ENCODE measurements at places on chromosomes 6 and 20.
A peak's percentile ranks its signal among the peaks of the same experiment; 100 is the strongest.

- DNase-seq: no peak
Observed at GRCh38 chr6:13769034-13769654, 45.2 kb downstream of the MCUR1 start.

- peak; percentile 25 for DNase-seq
Observed at GRCh38 chr6:149190224-149190831, 127.2 kb upstream of the TAB2 start.

- DNase-seq: no peak
Observed at GRCh38 chr6:111552958-111553357, 52.7 kb downstream of the TRAF3IP2 start.

GRCh38 chr6:169251371-169251802 lies 2.3 kb downstream of the THBS2 start:
- DNase-seq: no peak

DNA sequence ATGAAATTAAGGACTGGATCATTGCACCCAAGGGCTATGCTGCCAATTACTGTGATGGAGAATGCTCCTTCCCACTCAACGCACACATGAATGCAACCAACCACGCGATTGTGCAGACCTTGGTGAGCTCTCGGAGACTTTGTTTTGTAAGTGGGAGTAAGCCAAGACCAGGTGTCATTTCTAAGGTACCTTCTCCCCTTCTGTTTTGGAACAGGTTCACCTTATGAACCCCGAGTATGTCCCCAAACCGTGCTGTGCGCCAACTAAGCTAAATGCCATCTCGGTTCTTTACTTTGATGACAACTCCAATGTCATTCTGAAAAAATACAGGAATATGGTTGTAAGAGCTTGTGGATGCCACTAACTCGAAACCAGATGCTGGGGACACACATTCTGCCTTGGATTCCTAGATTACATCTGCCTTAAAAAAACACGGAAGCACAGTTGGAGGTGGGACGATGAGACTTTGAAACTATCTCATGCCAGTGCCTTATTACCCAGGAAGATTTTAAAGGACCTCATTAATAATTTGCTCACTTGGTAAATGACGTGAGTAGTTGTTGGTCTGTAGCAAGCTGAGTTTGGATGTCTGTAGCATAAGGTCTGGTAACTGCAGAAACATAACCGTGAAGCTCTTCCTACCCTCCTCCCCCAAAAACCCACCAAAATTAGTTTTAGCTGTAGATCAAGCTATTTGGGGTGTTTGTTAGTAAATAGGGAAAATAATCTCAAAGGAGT lies 30.4 kb downstream of the TXNDC5 start:
- DNase-seq: no peak

- DNase-seq: no peak
Observed at GRCh38 chr6:31187780-31188194, 17.3 kb upstream of the POU5F1 start.

GRCh38 chr6:131694832-131695426 lies 6.3 kb downstream of the OR2A4 start:
- no peak for DNase-seq

GRCh38 chr20:62762376-62762775 lies 33.9 kb upstream of the MRGBP start:
- no peak for DNase-seq

DNA sequence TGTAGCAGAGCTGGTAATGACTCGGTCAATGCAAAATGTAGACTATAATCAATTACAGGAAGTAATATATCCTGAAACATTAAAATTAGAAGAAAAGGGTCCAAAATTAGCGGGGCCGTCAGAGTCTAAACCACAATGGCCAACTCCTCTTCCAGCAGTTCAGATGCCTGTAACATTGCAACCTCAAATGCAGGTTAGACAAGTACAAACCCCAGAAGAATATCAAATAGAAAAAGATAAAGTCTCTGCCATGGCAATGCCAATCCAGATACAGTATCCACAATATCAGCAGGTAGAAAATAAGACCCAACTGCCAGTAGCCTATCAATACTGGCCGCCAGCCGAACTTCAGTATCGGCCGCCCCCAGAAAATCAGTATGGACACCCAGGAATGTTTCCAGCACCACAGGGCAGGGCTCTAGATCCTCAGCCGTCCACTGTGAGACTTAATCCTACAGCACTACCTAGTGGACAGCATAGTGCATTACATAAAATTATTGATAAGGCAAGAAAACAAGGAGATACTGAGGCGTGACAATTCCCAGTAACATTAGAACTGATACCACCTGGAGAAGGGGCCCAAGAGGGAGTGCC lies 158.4 kb downstream of the GPX5 start:
- no peak for DNase-seq

DNA sequence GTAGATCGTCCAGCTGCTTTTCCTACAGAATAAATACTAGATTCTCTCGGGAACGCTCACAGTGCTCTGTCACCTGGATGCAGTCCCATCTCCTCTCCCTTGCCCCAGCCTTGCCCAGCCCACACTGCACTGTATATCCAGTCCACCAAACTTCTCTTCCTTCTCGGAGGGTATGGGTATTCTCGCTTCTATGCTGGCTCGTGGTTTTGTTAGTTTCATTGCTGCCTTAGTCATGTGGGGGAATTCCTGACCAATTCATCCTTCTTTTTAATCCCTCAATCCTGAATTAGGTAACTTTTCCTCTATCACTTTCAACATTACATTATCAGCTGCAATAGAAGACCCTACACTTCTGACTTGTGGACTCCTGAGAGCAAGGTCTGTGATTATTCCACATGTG lies 252.4 kb downstream of the GMDS start:
- no peak for DNase-seq

- no peak for DNase-seq
Observed at GRCh38 chr6:73898599-73898998, 202.6 kb downstream of the CD109 start.

DNA sequence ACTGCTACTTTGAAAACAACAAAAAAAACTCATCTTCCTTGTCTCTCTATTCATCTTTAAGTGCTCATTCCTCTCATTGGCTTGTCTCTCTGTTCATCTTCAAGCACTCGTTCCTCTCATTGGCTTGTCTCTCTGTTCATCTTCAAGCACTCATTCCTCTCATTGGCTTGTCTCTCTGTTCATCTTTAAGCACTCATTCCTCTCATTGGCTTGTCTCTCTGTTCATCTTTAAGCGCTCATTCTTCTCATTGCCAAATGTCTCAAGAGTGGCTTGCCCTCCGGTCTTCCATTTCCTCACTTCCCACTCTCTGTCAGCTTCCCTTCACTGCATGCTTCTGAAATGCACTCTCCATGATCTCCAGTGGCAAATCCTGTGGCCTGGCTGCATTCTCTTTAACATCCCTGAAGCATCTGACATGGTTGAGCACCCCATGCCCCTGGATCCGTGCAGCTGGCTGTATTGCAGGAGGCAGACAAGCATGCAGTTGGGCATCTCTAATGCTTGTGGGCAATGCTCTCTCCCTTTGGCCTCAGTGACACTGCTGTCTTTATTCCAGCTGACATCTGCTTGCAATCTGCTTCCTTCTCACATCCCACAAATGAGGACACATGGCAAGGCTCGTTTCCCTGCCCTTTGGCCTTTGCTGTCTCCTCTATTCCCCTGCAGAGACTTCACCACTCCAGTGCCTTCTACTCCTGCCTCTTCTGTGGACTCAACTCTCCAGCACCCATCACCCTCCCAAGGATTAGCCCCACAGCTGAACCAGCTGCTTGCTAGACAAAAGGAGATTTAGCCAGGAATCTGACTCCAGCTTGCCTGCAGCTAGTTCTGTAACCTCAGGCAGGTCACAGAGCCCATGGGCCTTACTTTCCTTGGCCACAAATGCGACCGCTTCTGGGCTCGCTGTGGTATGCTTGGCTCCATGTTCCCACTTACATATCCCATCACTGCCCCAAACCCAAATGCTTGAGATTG lies 143.2 kb upstream of the SNX9 start:
- DNase-seq: no peak

- no peak for DNase-seq
Observed at GRCh38 chr6:154370545-154370944, 13.9 kb upstream of the IPCEF1 start.

DNA sequence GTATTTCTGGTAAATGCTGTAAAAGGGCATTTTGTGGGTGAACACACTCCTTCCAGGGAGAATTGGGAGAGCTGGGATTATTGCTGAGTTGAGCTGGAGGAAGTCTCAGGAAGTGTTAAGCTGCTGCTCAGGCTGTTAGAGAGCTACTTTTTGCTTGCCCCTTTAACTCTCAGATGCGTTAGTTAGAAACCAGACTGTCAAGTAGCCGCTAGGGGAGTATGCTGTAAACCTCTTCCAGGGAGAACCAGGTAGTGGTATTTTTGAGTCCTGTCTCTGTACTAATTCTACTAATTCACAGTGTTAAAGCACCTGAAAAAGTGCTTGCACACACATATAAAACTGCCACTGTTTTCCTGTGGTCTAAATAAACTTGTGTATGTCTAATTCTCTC lies 6.6 kb upstream of the GFRAL start:
- no peak for DNase-seq

GRCh38 chr6:35185971-35186370 lies 27.8 kb upstream of the SCUBE3 start:
- DNase-seq: no peak

GRCh38 chr6:90464507-90464906 lies 122.4 kb downstream of the MAP3K7 start:
- DNase-seq: no peak

GRCh38 chr20:3446779-3447178 lies 24.0 kb upstream of the ATRN start:
- DNase-seq: no peak

DNA sequence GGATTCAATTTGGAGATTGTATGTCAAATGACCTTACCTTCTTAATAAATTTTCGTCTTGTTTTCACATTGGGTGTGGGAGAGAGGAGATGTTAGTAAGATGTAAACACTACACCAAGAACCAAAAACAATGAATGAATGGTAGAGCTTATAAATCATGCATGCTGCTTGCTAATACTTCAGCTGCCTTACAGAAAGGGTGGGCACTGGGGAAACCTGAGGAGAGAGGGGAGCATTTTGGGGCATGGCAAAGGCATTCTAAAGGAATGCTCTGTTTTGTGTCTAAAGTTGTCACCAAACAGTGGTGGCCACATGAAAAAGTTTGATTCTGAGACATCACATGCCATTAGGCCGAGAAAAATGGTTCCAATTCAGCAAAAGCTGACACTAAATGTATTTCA lies 80.4 kb downstream of the BCAS1 start:
- DNase-seq: no peak

DNA sequence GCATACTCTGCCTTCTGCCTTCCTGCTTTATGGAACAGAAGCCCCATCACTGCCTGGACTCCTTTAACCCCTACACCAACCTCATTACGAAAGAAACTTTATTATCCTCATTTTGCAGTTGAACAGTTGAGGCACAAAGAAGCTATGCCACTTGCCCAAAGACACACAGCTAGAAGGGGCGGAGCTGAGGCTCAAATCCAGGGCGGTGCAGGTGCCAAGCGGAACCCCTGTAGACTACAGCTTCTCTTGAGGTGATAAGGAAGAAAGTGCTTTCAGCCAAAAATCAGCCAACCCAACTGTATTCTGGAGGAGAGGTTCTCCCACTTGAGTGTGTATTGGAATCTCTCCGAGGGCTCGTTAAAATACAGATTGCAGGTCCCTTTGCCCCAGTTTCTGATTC lies 90.5 kb downstream of the PRND start:
- DNase-seq: no peak

DNA sequence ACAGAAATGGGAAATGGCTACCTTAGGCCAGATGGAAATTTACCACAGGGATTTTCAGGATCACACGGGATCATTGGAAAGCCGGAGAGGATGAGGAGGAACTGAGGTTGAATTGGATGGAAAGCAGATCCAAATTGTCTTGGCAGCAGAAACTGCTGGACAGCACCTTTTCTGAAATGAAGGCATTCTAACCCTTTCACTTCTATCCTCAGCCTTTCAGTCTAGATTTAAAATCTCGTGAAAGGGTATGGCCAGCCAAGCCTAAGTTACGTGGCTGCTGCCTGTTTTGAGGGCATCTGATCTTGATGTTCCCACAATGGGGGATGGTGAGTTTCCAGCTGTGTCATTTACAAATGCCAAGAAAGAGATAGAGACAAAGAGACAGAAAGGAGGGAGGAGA lies 358.2 kb downstream of the KIF16B start:
- DNase-seq: no peak

DNA sequence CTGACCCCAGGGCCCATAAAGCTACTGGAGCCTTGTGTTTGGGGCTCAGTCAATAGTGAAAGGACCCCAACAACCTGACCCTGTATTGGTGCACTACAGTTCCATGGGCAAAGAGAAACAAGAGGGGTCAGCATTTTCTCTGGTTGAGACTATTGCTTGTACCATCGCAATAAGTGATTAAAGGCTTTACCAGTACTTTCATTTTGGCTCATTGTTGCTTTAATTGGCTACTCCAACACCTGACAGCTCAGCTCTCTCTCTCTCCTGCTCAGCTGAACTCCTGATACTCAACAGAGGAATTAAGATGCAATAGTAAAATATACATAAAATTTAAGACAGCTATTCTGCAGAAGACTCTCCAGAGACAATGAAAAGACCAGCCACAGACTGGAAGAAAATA lies 17.8 kb downstream of the CD93 start:
- no peak for DNase-seq

DNA sequence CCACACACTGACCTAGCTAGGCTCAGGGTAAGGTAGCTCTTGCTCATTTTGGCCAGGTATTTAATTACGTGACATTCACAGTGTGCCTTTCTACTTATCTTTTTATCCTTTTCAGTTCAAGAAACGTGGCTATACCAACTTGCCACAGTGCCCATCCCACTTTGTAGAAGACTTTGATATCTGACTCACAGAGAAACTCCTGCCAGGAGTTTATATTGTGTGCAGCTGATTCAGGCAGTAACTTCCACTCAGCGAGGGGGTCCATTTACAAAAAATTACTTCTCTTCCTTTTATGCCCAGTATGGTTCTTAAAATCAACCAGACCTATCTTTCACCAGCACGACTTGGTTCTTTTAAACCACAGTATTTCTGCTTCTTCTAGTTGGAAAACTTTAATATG lies 75.6 kb downstream of the PRL start:
- no peak for DNase-seq

DNA sequence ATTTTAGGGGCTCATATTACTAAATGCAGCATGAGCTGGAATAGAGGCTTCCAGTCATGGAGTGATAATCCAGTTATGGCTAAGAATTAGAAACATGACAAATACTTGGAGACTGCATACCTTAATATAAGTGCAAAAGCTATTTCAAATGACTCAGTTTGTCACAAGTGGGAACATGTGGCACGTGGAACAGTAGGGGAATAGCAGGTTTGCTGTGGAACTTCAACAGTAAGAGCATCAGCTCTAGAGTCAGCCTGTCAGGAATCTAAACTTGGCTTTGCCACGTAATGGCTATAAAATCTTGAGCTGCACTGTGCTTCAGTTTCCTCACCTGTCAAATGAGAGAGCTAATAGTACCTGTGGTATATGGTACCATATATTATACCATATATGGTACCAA lies 62.1 kb downstream of the HTR1B start:
- DNase-seq: no peak

Measured in stimulated activated CD8-positive, alpha-beta memory T cell treated with anti-CD3 and anti-CD28 coated beads, Interleukin-7, amount 100 ng/mL, for 48 hours (primary cell).